ENCODE measurements at places on chromosomes 16 and 17.

GRCh38 chr16:20137194-20137593 lies 63.5 kb upstream of the GPR139 start:
- no peak for DNase-seq

DNA sequence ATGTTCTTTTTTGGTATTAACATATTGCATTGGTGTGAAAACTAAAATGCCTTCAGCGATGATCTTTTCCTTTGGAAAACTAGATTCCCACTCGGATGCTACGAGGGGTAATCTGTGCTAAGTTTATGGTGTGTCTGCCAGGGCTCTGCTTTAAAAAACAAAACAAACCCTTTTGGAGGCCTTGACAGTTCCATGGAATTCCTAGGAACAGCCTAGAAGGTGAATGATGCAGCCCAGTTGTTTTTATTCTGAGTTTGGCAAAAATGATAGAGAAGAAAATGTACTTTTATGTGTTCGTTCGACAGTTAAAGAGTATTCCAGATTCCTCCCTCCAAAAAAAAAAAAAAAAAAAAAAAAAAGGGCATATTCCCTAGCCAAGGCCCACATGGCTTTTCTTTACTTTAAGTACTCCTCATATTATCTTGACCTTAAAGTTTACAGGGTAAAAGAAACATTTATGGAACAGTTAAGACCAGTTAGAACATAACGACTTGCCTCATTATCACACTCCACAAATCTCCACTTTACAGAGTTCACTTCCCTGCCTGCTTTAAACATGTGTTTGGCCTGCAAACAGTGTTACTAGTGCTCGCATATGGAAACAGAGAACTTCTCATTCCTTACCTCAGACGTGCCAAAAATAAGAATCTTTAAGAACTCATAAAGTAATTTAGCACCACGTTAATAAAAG lies 159.1 kb downstream of the WWOX start:
- no peak for DNase-seq

- DNase-seq = peak; percentile 86
These were observed 96.4 kb upstream of the SHISA6 start for GRCh38 chr17:11144358-11145233.

DNA sequence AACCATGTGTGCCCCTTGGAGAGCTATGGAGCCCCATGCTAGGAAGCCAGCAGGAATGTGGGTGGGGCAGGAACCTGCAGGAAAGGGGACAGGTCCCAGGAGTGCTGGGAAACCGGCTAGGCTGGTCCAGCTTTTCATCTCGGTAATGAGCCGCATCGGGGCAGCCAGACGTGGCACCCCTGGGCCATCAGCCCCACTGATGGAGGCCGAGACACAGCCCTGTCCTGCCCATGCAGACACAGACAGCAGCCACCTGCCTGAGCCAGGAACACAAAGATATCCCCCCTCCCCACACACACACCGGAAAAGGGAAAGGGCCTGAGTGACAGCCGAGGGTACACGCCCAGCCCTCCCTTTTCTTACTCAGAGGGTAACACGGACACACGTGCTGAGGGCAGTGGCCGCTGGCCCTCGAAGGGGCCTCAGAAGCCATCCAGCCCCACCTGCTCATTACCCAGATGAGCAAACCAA lies 18.1 kb downstream of the PPL start:
- no peak for DNase-seq

DNA sequence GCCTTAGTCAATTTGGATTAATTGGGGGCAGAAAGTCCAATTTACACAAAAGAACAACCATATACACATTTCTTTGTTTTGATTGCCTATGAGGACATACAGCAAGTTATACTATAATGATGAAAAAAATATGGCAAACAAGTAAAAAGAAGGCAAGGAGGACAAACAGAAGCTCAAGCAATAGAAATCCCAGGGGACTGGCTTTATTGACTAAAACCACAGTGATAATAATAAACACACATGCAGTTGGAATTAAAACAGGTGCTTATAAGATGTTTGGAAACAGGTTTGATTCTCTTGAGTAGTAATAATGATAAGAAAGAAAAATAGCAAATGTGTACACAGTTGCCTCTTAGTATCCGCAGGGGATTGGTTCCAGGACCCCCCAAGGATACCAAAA lies 176.4 kb downstream of the SHISA9 start:
- DNase-seq = no peak

DNA sequence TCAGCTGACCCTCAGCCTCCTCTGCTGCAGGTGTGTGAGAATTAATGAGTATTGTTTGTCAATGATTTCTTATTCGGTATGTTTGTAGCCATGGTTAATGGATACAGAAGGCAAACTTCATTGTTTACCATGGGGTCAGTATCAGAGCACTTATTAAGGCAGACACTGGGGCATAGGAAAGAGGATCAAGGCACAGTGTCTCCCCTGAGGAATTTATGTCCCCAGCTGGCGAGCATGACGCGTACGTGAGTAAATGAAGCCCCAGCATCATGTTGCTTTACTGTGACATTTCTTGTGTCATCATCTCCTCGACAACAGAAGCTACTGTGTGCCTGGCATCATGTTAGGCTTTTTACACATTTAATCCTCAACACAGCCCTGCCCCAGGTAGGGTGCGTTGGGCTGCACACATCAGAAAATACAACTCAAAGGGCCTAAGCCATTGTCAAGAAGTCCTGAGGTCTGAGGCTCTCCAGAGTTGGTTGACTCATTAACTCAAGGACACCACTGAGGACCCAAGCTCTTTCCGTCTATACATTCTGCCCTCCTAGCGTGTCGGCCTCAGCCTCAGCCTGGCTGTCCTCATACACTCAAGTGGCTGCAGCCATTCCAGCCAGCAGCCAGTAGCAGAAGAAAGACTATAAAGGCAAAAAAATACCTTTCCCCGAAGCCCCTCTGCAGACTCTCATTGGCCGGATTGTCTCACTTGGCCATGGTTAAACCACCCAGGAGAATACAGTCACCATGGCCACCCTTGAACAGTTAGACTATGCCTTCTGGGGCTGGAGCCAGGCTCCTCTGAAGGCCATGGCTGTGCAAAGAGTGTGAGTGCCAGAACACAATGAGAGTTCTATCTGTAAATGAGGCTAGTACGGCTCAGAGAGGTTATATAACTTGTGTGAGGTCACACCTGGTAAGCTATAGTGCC lies 13.9 kb upstream of the ZCCHC14 start:
- no peak for DNase-seq

DNA sequence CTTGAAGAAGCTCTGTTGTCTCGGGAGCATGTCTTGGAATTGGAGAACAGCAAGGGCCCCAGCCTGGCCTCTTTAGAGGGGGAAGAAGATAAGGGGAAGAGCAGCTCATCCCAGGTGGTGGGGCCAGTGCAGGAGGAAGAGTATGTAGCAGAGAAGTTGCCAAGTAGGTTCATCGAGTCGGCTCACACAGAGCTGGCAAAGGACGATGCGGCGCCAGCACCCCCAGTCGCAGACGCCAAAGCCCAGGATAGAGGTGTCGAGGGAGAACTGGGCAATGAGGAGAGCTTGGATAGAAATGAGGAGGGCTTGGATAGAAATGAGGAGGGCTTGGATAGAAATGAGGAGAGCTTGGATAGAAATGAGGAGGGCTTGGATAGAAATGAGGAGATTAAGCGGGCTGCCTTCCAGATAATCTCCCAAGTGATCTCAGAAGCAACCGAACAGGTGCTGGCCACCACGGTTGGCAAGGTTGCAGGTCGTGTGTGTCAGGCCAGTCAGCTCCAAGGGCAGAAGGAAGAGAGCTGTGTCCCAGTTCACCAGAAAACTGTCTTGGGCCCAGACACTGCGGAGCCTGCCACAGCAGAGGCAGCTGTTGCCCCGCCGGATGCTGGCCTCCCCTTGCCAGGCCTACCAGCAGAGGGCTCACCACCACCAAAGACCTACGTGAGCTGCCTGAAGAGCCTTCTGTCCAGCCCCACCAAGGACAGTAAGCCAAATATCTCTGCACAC lies 21.2 kb downstream of the AKAP1 start:
- DNase-seq = no peak

DNA sequence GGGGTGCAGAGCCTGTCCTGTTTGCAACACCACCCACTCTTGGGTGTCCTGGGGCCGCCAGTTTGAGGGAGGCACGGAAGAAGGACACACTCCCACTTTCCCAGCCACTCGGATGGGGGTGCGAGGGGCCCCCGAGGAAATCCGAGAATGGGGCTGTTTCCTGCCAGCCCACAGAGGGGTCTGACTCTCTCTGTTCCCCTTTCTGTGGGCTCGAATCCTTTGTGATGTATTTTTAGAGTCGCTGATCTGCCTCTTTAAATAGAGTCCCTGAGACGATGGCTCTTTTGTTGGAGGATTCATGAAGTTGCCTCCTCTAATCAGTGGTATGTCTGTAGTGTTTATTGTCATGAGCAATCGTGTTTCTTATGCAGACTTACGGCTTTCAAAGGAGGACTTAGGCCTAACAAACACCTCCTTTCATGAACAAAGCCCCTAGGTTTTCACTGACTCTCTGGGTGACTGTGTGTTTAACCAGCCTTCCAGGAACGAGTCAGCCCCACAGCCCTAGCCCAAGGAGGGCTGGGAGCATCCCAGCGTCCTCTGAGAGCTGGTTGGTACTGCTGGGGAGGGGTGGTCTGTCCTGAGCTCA lies 29.1 kb downstream of the CIBAR2 start:
- DNase-seq = no peak

DNA sequence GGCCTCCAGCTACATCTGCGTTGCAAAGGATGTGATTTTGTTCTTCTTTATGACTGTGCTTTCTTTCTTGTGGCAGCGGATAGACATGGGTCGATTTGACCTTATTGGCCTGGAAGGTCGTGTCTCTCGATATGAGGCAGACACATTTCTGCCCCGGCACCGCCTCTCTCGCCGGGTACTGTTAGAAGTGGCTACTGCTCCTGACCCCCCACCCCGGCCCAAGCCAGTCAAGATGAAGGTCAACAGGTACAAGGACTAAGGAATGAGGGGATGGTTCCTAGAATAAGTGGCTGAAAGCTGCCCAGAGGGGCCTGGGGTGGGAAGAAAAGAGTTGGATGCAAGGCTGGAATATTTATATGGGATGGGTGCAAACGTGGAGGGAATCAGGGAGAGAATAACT lies 21.1 kb downstream of the SRCAP start:
- no peak for DNase-seq

GRCh38 chr16:55567382-55567781 lies 898 bp downstream of the CAPNS2 start:
- no peak for DNase-seq

GRCh38 chr16:81787659-81788058 lies 8.6 kb downstream of the PLCG2 start:
- no peak for DNase-seq

- no peak for DNase-seq
These were observed 716.3 kb downstream of the MAF start for GRCh38 chr16:78884204-78884603.

DNA sequence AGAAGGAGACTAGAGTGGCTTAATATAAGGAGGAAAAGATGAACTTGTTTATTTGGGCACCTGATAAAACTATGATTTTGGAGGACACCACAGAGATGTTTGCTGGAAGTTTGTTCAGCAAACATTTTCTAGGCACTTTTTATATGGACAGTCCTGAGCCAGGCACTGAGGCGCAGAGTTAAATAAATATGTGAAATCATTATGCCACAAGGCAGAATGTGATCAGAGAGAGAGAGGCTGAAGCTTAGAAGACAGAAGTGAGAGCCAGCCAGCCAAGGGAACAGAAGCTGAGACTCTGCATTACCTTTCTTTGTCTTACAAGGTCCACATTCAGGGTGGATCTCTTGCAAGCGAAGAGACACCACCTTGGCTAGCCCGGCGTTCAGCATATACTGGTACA lies 21.4 kb downstream of the GTF3C1 start:
- DNase-seq = no peak

DNA sequence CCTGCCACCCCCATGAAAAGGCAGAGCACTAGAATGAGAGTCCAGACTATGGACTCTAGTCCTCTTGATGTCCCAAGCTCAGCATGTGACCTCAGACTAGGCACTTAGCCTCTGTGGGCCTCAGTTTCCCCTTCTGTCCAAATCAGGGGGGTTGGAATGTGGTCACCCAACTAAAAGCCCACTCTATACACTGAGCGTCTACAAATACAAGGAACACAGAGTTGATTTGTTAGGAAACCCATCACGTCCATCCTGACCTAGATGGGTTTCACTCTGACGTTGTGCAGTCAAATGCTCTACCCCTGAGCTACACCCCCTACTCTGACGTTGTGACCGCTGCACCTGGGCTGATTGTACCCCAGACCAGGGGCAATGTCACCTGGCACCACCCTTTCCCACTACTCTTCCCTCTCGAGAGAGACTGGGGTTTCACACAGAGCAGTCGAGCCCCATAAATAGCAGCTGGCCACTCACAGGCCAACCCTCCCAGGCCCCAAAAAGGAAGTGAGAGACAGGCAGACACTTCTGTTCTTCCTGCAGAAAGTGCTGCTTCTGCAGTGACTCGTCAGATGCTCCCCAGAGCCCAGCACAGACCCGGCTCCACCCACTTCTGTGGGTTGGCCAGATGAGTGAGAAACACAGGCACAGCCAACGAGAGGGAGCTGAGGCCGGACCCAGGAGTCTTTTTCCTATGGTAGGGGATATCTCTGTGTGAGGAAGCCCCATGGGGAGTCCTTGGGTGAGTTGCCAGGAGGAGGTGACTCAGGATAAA lies 16.1 kb upstream of the TNFRSF13B start:
- DNase-seq = peak; percentile 66

DNA sequence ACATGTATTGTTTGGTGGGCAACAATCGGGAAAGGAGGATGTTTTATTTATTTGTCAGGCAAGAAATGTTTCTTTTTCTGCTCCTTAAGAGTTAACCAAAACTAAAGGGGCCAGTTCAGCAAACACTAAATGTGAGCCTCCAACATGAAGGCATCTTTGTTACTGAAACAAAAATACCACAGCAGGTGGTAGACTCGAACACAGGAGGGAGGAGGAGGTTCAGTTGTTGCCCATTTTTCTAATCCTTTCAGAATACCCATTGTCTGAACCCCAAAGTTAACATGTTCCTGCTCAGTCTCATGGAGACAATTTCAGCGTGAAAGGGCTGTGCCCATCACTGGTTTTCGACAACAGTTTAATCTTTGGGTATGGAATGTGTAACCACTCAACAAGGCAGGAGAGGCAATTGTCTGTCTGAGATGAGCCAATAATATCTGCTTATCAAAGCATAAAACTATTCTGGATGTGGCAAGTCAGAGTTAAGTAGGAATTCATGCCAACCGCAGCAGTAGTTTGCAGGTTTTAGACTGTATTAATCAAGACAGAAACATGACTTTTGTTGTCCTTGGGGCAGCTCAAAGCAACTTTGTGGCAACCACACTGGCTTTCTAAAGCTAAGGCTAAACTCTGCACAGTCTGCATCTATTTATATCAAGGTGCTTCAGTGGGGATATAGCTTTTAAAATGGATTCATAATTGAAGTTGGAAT lies 211.7 kb downstream of the FTO start:
- no peak for DNase-seq

GRCh38 chr17:71530248-71530647 lies 590.6 kb upstream of the SOX9 start:
- DNase-seq = no peak

- DNase-seq = peak; percentile 28
These were observed 227.3 kb downstream of the SNX29 start for GRCh38 chr16:12203780-12204351.

GRCh38 chr16:66509576-66509975 lies 40.3 kb downstream of the TK2 start:
- DNase-seq = peak; percentile 27

All from head of caudate nucleus (tissue), 42 donors.